NCI-H2171 (cell line): ENCODE measurements at places on chromosomes 5 and 9.

DNA sequence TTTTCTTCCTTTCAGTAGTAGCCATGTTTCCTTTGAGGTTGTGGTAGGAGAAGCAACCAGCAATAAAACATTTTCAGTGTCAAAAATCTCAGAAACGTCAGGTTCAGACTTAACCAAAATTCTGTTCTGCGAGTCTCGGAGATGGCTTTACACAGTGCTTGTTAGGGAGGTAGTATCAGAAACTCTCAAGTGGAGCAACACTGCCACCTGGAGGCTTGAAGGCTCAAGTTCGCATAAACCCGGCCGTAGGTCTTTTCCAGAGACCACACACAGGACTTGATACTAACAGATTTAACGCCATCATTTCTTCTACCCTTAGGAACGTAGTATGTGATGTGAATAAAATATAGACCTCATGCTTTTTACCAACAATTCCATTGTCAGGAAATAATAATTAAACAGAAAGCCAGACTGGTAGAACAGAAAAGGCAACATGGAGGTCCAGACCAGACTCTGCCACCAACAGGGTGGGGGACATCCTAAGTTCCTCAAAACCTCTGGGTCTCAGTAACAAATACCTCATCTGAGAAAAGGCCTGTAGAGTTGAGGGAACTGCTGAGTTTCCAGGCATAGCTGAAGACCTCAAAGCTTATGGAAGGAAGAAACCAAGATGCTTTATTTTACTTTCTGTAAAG is 8.5 kb downstream of the PTGER4 start:
- peak; percentile 71 for DNase-seq

DNA sequence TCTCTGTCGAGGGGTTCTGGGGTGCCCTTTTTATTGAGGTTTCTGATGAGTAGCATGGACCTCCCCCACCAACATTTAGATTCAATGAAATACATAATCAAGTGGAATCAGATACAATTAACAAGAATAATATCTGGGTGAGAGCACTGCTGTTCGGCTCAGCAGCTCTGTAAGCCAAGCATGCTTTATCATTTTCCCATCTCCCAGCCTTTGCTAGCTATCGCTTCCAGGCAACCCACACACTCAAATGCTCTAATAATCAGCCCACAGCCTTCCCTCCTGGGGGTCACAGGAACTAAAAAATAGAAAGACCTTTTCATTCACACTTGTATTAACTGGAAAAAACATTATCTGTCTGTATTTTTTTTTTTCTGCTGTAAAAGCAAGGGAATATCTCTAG is 8.9 kb downstream of the PLPPR1 start:
- no peak for DNase-seq

GRCh38 chr5:79081779-79082178 is 12.2 kb downstream of the BHMT2 start:
- no peak for DNase-seq

DNA sequence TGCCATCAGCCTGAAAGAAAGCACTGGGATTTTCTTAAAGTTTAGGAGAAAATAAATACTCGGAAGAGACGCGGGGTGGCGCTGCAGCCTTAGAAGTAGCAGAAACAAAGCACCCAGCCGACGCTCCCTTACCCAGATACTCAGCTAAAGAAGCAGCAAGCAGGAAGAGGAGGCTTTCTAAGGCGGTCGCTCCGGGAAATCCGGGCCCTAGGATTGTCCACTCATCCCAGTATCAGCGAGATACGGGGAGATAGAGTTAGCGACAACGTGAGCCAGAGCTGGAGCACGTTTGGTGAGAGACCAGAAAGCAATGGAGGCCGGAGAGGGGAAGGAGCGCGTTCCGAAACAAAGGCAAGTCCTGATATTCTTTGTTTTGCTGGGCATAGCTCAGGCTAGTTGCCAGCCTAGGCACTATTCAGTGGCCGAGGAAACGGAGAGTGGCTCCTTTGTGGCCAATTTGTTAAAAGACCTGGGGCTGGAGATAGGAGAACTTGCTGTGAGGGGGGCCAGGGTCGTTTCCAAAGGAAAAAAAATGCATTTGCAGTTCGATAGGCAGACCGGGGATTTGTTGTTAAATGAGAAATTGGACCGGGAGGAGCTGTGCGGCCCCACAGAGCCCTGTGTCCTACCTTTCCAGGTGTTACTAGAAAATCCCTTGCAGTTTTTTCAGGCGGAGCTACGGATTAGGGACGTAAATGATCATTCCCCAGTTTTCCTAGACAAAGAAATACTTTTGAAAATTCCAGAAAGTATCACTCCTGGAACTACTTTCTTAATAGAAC is at the start of gene PCDHB2:
PCDHB2 (plus strand) TSS at position 135 of the 782 bp plus-strand sequence; CDS start at position 311, 176 bp downstream.
- DNase-seq, result peak; percentile 71

- no peak for DNase-seq
These were observed 95.4 kb upstream of the PRDM9 start for GRCh38 chr5:23411994-23412393.

GRCh38 chr9:14466429-14466818 is 152.5 kb upstream of the NFIB start:
- no peak for DNase-seq

- no peak for DNase-seq
These were observed 405.5 kb downstream of the ARHGEF28 start for GRCh38 chr5:74031536-74031935.

DNA sequence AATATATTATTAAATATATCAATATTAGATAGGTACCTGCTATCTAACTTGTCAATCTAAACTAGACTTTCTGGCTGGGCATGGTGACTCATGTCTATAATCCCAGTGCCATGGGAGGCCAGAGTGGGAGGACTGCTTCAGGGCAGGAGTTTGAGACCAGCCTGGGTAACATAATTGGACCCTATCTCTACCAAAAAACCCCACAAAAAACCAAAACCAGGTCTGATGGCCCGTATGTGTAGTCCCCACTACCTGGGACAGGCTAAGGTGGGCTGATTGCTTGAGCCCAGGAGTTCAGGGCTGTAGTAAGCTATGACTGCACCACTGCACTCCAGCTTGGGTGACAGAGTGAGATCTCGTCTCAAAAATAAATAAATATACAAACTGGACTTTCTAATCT is 55.0 kb downstream of the PJA2 start:
- no peak for DNase-seq

DNA sequence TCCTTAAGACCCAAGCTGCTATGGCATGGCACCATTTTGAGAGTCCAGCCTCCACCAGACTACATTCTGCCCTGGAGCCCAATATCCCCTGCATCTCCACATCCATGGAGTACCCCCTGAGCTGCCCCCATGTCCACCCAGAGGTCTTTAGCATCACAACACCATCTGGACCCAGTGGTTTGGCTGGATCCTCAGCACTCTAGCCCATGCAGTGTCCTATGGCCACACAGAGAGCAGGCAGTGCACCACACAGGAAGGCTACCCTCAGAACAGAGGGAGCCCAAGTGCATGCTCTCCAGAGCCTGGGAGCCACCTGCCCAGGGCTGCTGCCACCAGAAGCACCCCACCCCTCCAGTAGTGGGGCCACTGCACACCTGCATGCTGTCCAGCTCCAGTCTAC is 18.6 kb upstream of the DAP start:
- DNase-seq, result no peak
